ENCODE measurements at places on chromosomes 1 and 21. TPM values are rescaled to one million over a fixed set of nuclear protein-coding genes. Genes with fewer than 3 reads are reported as not detected.

DNA sequence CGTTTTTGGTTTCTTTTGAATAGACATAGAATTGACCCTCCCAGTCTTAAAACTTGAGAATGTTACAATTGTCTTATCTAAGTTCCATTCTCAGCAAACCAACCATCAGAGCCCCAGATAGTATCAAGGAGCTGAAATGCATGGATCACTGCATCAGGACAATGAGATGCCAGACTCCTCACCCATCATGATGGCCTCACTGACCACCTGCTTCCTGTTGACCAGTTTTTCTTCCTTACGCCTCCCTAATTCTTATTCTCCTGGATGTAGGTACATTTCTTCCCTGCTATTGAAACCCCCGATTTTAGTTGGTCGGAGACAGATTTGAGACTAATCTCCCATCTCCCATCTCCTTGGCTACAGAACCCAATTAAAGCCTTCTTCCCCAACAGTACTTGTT is 17.7 kb downstream of the MATN1 start:
- H3K4me1 ChIP-seq: no peaks in the 10 kb centered on the region
- peaks cover 2% of the 10 kb centered on the region for H3K27me3 ChIP-seq
- no peak overlapping the region for H3K4me3 ChIP-seq

- H3K4me1 ChIP-seq: peaks cover 11% of the 10 kb centered on the region
- H3K4me3 ChIP-seq: no peak overlapping the region
- H3K27me3 ChIP-seq: no peaks in the 10 kb centered on the region
- H3K27ac ChIP-seq: no peak overlapping the region
- no peaks in the 10 kb centered on the region for H3K36me3 ChIP-seq
- no peak for DNase-seq
Observed at GRCh38 chr1:10754568-10755329, 41.7 kb downstream of the CASZ1 start.

Gene SYT14
- total RNA-seq: not detected

Gene DIO1
- not detected for total RNA-seq

GRCh38 chr1:158491316-158491715 is 19.3 kb downstream of the OR10R2 start:
- H3K4me3 ChIP-seq: no peak overlapping the region
- no peaks in the 10 kb centered on the region for H3K36me3 ChIP-seq
- no peak overlapping the region for H3K27ac ChIP-seq
- H3K4me1 ChIP-seq: no peaks in the 10 kb centered on the region
- H3K27me3 ChIP-seq: peaks cover 8% of the 10 kb centered on the region

Gene NPPB
- total RNA-seq: not detected

Gene GPR137B
- total RNA-seq: 5.0 TPM

- H3K27ac ChIP-seq: no peak overlapping the region
- no peak for DNase-seq
- no peak overlapping the region for H3K4me3 ChIP-seq
- H3K4me1 ChIP-seq: peaks cover 4% of the 10 kb centered on the region
- no peaks in the 10 kb centered on the region for H3K36me3 ChIP-seq
- peaks cover 32% of the 10 kb centered on the region for H3K27me3 ChIP-seq
Observed at GRCh38 chr1:115142616-115143015, 53.3 kb upstream of the TSPAN2 start.

- H3K4me3 ChIP-seq: no peak overlapping the region
- H3K27me3 ChIP-seq: peaks cover 9% of the 10 kb centered on the region
- DNase-seq: no peak
- peaks cover 6% of the 10 kb centered on the region for H3K4me1 ChIP-seq
Observed at GRCh38 chr1:8256321-8256720, 61.6 kb upstream of the SLC45A1 start.

GRCh38 chr1:54805981-54806381 is 4.9 kb upstream of the TTC22 start:
- DNase-seq: no peak
- H3K4me1 ChIP-seq: peaks cover 26% of the 10 kb centered on the region
- H3K27ac ChIP-seq: no peak overlapping the region
- no peaks in the 10 kb centered on the region for H3K27me3 ChIP-seq
- H3K4me3 ChIP-seq: no peak overlapping the region

Gene CACHD1
- total RNA-seq: 2.3 TPM

Gene F3
- total RNA-seq: not detected

DNA sequence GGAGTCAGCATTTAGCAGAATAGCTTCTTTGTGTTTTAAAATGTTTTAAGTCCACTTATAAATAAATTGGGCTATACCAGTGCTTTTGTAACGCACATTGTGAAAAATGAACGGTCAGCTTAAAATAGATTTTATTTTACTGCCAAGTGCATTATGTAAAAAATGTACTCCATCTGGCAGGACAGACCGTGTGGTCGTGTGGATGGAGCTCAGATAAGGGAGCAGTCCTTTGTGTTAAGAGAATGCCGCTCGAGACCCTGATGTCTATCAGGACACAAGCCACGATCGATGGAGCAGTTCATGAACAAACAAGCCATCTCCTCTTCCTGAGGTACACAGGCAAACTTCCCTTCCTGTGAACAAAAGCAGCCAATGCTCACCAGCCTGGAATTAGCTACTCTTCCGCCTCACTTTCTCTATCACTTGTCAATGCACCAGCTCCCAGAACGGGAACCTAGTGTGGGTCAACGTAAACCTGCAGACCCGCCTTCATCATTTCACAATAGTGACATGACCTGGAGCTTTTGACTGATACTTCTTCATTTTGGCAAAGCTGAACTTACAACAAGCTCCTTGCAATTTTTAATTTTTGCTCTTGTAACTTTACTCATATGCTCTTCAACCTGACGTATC is 243.5 kb downstream of the TGFB2 start:
- no peaks in the 10 kb centered on the region for H3K4me1 ChIP-seq
- no peak for DNase-seq
- peaks cover 2% of the 10 kb centered on the region for H3K36me3 ChIP-seq
- no peak overlapping the region for H3K27ac ChIP-seq

Measured in activated CD4-positive, alpha-beta T cell treated with anti-CD3 and anti-CD28 coated beads for 36 hours (primary cell).